ENCODE measurements at places on chromosomes 13 and 19. TPM values are rescaled to one million over a fixed set of nuclear protein-coding genes. Genes with fewer than 3 reads are reported as not detected.

CEACAM16 gene
- total RNA-seq, result not detected

UFM1 gene
- 63.5 TPM for total RNA-seq

IGSF23 gene
- total RNA-seq, result 0.93 TPM

KLK1 gene
- total RNA-seq, result 1.5 TPM

PRKACA gene
- total RNA-seq, result 55.3 TPM

FAAP24 gene
- total RNA-seq, result 4.5 TPM

CYP4F11 gene
- total RNA-seq, result not detected

ZNF135 gene
- 13.1 TPM for total RNA-seq

MATK gene
- 1.7 TPM for total RNA-seq

ZNF579 gene
- 23.9 TPM for total RNA-seq

KDM4B gene
- 34.3 TPM for total RNA-seq

LSR gene
- total RNA-seq, result 78.5 TPM

GRK1 gene
- total RNA-seq, result 0.24 TPM

COMP gene
- total RNA-seq, result 0.43 TPM

MEIS3 gene
- total RNA-seq, result 43.2 TPM

MYPOP gene
- total RNA-seq, result 8.0 TPM

CRX gene
- not detected for total RNA-seq

PLPPR3 gene
- total RNA-seq, result 29.2 TPM

ZNF534 gene
- not detected for total RNA-seq

SNRNP70 gene
- 296 TPM for total RNA-seq

NPAS1 gene
- total RNA-seq, result 3.6 TPM

HAUS8 gene
- 18.8 TPM for total RNA-seq

IL12RB1 gene
- not detected for total RNA-seq

ZNF567 gene
- 10.4 TPM for total RNA-seq

MCF2L gene
- 46.9 TPM for total RNA-seq

CDX2 gene
- 31.8 TPM for total RNA-seq

ZNF614 gene
- 10.4 TPM for total RNA-seq

PNMA8C gene
- total RNA-seq, result 0.10 TPM

NACC1 gene
- total RNA-seq, result 66.8 TPM

LHB gene
- total RNA-seq, result not detected

NLRP11 gene
- not detected for total RNA-seq
